ENCODE measurements at places on chromosomes 7 and 10.

GRCh38 chr10:56585447-56586171, 224.6 kb upstream of the ZWINT start:
- DNase-seq, result no peak

DNA sequence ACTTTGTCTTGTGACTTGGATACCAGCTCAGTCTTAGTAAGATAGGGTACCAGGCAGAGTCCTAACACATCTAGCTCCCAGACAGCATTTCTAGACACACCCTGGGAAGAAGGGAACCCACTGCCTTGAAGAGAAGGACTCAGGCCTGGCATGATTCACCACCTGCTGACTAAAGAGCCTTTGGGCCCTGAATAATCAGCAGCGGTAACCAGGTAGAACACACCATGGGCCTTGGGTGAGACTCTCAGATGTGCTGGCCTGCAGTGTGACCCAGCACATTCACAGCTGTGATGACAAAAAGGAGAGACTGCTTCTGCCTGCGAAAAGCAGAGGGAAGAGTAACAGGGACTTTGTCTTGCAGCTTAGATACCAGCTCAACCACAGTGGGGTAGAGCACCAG, 10.4 kb upstream of the TNKS2 start:
- DNase-seq, result no peak

- DNase-seq, result no peak
Observed at GRCh38 chr10:69957241-69957885, 95.3 kb upstream of the MACROH2A2 start.

GRCh38 chr7:14377646-14378266, 388.3 kb upstream of the ETV1 start:
- DNase-seq, result peak; percentile 61

DNA sequence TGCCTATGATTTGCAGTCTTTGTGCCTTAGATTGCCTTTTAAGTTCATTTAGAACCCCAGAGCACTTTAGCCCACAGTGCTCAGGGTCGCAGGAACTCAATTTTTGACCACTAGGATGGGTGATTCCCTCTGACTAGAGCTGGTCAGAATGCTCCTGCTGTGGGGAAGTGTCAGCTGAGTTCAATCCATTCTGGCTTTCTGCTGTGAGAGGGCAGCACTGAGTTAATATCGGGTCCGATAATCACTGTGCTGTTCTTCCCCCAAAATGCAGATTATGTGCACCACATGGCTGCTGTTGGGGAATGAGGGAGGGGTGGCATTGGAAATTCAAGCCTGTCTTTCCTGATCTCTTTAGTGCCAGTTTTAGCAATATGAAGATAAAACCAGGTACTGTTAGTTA, 886.4 kb downstream of the DNAJB9 start:
- DNase-seq, result no peak

DNA sequence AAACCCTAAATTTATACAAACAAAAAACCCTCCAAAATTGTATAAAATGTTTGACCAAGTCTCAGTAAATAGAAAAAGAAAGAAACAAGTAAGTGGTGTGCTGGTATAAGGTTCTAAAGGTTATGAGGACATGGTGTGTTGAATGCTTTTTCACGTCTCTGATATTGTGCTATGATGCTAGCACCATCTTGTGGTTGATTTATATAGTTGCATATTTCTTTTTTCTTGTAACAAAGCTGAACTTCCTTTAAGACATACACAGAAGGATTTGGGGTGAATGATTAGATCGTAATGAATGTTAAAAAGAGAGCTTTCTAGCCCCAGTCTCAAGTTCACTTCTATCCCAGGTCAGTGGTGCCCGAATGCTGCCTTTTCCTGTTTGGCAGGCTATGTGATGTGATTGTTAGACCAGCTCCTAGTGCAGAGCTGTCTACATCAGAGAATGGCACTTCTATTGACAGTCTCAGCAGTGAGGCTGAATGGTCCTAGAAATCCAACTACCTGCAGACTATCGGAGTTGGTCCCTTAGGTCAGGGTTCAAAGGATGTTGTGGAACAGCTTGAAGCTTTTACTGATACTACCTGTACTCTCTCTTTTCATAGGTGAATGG, 25.0 kb downstream of the VTI1A start:
- no peak for DNase-seq

GRCh38 chr7:130897515-130898419, 163.8 kb upstream of the KLF14 start:
- DNase-seq, result no peak

DNA sequence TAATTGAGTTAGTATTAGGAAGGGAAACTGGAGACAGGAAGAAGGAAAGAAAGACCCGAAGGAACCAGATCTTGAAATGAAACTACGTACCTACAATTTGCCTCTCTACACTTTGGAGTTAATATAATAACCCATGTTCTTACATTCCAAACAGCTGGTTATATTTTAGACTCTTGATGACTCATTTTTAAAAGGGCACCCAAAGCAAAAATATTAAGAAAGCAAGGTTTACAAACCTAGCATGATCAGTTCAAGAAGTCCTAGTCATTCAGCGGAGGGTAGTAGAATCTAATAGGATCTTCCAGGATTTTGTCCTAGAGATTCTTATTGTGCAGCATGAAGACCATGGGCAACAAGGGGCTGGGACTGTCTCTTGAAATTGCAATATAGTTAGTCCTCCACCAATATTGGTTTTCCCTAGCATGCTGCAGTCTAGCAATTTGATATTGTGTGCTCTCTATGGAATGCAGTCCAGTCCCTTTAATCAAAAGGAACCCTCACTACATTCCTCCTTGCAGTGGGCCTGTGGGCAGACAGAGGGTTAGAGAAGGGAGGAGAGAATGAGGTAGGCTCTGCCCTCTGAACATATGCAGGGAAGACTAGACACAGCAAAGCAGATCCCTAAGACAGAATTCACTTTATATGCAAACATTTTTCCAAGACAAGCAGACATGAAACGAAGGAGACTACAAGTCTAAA, 230.3 kb downstream of the INHBA start:
- no peak for DNase-seq

DNA sequence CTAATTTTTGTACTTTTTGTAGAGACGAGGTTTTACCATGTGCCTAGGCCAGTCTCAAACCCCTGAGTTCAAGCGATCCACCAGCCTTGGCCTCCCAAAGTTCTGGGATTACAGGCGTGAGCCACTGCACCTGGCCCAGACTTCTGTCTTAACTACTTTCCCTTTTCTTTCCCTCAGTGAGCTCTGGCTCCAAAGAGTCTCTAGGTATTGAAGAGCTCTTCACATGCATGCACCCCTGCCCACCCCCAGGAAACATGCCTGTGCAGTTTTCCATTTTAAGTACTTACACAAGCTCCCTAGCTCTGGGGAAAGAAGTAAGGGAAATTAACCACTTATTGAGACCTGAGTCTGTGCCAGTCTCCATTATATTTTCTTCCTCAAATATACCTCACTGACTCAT, 2.0 kb downstream of the MYOZ1 start:
- DNase-seq, result no peak

DNA sequence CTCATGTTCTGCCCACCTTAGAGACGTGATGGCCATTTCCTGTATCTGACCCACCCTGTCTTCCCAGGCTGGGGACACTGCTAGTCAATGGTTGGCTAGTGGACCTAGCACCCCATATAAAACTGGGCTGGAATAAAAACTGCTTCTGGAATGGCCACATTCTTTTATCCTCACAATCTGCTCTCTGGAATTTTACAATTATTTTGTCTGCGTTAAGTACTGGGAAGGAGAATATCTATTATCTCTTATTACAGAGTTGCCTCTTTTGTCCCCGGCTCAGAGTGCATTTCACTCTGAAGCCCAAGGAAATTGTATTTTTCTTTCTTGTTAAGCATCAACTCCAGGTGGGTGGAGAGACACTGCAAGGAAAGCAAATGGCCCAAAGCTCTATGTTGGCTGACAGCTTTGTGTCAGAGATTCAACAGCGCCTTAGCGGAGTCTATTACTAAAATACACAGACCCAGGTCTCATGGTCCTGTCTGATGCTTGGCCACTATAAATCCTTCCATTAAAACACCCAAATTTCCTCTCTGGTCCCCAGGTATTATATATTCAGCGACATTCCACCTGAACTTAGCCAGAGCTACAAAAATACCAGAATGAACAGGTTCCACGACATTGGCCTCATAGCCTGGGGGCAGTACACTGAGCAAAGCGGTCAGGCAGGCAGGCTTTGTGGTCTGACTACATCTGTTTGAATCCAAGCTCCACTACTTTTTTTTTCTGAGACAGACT, 121.7 kb downstream of the PRPF18 start:
- DNase-seq, result no peak

DNA sequence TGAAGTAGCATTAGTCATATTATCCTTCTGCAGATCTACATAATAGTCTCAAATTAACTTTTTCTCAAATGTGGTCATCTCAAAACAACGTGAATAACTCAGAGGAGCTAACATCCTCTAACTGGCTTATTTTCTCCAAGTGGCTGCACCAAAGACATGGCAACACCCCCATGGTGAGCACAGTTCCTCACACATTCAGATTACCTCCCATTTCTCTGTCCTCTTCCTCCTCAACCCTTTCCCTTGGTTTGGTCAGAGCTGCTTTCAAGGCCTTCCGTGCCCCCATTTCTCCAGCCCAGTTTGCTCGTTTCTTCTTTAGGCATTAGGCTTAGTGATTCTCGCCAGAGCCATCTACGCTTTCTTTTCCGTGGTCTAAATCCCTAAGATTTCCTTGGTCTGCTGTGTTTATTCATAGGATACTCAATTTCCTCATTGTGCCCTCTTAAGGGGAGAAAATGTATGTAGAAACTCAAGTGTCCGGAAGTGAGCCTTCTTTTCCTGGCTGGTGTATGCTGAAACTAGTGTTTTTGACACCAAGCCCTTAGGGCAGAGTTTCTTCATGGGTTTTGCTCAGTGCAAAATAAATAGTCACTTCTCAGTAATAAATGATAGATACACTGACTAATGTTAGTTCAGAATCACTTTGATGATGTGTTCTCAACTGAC, 2.6 kb downstream of the MET start:
- no peak for DNase-seq

DNA sequence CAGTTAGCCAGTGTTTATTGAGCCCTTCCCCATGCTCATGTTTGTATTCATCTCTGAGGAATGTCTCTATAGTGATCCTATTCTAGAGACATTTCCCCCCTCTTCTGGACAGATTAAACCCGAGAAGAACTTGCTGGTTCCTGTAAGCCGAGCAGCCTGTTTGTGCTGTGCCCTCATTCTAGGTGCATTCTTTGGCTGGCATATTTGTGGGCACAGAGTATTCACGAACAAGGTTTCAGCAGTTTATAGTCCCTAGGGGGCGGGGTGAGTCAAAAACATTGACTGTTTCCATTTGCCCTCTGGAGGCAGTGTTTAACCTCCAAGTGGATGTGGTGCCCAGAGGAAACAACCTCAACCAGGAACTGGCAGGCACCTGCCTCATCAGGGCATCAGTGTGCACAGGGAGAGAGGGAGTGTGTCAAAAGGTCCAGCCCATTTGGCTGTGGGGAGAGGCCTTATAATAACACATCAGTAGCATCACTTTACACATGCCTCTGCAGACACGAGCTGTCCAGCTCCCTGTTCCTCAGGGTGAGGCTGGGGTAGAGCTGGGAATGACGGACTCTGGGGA, 273.3 kb upstream of the LRGUK start:
- peak; percentile 78 for DNase-seq

GRCh38 chr10:124322191-124322980, 96.3 kb downstream of the OAT start:
- no peak for DNase-seq

GRCh38 chr7:118858651-118859149, 634.2 kb downstream of the ANKRD7 start:
- no peak for DNase-seq

DNA sequence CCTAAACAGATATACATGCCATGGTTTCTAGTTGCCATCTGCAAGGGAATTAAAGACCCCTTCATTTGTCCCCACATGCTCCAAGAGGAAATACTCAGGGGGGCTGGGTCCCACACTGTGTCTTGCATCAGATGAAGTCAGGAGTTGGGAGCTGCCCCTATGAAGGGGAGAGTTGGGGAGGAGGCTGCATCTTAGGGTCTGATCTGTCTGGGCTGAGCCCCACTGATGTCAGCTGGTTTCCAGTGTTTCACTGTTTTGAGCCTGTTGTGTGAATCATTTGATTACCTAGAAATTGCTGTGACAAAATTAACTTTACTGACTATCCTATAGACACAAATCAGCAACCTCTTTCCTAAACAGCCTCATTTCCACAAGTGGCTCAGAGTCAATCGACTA, 4.9 kb upstream of the ADCY1 start:
- DNase-seq, result no peak

GRCh38 chr7:16811551-16811950, 6.8 kb upstream of the AGR2 start:
- DNase-seq, result peak; percentile 27

DNA sequence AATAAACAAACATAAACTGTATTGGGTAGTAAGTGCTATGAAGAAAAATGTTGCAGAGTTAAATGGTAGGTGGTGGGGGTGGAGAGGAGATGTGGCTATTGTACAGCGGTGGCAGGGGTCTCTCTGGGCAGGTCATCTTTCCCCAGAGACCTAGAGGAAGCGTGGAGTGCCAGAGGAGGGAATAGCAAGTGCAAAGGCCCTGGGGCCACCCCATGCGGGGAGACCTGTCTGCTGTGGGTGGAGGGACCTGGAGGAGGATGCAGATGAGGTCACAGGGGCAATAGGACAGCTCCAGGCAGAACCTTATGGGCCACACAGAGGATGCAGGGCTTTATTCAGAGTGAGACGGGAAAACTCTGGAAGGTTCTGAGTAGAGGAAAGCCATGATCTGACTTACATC, 47.5 kb downstream of the DLG5 start:
- DNase-seq, result no peak

GRCh38 chr10:33455029-33455428, 120.6 kb upstream of the NRP1 start:
- no peak for DNase-seq

DNA sequence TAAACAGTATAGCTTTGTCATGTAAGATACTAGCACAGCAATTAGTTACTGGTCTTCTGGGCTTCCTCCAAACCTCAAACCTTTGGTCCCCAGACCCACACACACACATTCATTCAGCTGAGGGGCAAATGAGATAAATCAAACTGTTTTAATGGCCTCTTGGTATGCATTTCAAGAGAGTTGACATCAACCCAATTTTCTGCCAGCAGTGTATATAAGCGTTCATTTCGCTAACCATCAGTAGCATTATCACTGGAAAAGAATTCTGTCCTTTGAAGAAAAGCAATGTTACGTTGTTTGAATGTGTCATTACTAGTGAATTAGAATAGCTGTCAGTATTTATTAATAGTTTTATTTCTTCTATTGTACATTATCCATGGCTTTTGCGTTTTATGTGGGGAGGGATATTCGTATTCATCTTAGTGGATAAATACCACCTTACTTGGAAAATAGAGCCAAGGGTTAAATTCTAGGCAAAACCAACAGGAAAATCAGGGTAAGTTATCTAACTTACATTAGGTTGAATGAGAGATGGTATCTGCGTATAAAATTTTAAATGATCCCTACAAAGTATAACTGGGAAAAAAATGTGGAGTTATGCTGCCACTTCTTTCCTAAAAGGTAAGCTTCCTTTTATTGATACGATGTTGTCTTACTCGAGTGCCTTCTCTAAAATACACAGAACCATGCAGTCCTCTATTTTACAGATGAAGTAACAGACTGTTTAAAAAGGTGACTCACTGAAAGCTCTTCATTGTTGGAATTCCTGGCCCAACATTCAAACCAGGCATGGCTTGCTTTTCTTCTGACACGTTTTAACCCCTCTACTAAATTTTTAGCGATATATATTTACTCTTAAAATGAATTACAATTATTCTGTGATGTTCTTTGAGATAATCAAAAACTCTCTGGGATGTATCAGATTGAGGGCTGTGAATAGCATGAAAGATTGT, 2.0 kb upstream of the ZMYND11 start:
- peak; percentile 45 for DNase-seq
